Suprapubic skin (tissue), 4 donors: ENCODE measurements at places on chromosomes 7 and 10. TPM values are rescaled to one million over a fixed set of nuclear protein-coding genes. Genes with fewer than 3 reads are reported as not detected.
A peak's percentile ranks its signal among the peaks of the same experiment; 100 is the strongest.

DNA sequence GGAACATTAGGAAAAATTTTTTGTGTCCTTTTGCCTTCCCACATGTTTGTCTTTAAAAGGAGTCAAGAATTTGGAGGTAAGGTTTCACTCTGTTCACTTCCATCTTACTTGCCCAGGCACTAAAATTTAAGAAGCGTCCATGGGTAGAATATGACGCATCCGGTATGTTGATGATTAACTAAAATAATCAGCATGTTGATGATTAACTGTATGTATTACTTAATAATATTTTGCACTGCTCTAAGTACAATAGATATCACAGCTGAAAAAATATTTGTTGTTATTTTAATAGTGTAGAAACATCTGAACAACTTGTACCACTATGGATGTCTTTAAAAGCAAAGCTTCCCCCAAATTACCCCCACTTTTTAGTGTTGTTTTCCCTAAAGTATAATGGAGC, 11.5 kb downstream of the ANKRD22 start:
- H3K27ac ChIP-seq: no peak overlapping the region
- no peak for DNase-seq
- H3K4me1 ChIP-seq: peaks cover 36% of the 10 kb centered on the region

DNA sequence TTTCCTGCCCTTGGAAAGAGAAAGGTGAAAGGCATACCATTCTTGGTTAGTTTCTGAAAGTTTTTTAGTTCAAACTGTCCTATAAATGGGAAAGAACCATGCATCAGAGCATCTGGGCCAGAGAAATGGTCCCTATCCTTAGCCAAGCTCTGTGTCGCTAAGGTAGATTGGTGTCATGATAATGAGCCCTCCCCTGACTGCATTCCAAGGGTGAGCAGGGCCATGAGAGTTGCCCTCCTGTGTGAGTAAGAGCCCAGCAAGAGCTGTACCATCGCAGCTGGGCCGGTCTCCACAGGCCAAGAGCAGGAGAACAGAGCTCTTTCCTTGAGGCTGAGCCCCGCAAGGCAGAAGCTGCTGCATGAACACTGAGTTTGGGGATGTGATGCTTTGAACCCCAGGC, 30.3 kb downstream of the GRB10 start:
- DNase-seq: no peak
- H3K27ac ChIP-seq: no peak overlapping the region
- no peaks in the 10 kb centered on the region for H3K4me1 ChIP-seq

Gene URGCP
- 36.3 TPM for total RNA-seq

DNA sequence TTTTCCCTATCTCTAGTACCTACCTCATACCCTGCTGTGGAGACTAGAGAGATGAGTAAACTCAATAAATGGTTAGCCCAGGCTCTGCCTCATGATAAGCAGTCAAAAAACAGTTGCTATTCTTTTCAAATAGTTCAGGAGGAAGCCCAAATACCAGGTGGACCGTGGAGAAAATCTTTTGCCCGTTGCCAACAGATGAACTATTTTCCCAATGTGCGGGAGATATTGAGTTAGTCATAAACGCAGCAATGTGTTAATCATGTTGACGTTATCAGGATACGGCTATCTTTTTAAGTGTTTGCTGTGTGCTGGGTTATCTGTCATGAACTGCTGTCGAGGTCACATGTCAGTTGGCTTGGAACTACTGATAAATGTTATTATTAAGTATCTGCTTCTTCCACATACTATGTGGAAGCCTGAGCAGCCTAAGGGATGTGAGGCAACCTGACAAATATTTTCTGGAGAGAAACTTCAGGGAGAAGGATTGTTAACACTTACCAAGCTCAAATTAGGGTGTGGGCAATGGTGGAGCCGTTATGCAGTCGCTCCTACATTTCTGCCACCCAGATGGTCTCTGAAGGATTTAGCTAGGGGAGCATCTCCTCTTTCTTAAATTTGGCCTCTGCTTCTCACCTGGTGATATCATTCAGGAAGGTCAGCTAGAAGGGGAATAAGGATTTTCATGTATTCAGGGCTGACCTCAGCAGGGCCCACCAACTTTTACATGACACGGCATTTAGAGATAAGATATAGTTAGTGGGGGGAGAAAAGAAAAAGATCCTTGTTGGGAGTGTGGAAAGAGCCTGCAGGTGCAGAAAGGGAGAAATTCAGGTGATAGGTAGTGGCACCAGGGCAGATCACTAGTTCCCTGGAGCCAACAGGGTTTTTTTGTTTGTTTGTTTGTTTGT, 33.5 kb upstream of the SLC26A3 start:
- no peaks in the 10 kb centered on the region for H3K27me3 ChIP-seq
- no peak overlapping the region for H3K27ac ChIP-seq
- no peak overlapping the region for H3K4me3 ChIP-seq
- DNase-seq: no peak
- no peaks in the 10 kb centered on the region for H3K36me3 ChIP-seq

Gene AKR1C8
- not detected for total RNA-seq

- H3K4me3 ChIP-seq: peak overlapping the region; percentile 51
- H3K27me3 ChIP-seq: peaks cover 74% of the 10 kb centered on the region
- DNase-seq: no peak
- peaks cover 15% of the 10 kb centered on the region for H3K4me1 ChIP-seq
- no peak overlapping the region for H3K27ac ChIP-seq
Measured at GRCh38 chr7:155489862-155490696, 32.1 kb downstream of the EN2 start.

- H3K4me3 ChIP-seq: no peak overlapping the region
- H3K4me1 ChIP-seq: peaks cover 24% of the 10 kb centered on the region
- no peak for DNase-seq
- peaks cover 14% of the 10 kb centered on the region for H3K36me3 ChIP-seq
Measured at GRCh38 chr7:130963339-130963738, 229.3 kb upstream of the KLF14 start.

GRCh38 chr10:119256030-119256429, 48.7 kb downstream of the GRK5 start:
- H3K36me3 ChIP-seq: no peaks in the 10 kb centered on the region
- H3K4me1 ChIP-seq: peaks cover 32% of the 10 kb centered on the region
- no peaks in the 10 kb centered on the region for H3K27me3 ChIP-seq
- no peak overlapping the region for H3K4me3 ChIP-seq
